Brain (organoid and tissue), 16 donors: ENCODE measurements at places on chromosomes 2 and 18. TPM values are rescaled to one million over a fixed set of nuclear protein-coding genes. Genes with fewer than 3 reads are reported as not detected.

DNA sequence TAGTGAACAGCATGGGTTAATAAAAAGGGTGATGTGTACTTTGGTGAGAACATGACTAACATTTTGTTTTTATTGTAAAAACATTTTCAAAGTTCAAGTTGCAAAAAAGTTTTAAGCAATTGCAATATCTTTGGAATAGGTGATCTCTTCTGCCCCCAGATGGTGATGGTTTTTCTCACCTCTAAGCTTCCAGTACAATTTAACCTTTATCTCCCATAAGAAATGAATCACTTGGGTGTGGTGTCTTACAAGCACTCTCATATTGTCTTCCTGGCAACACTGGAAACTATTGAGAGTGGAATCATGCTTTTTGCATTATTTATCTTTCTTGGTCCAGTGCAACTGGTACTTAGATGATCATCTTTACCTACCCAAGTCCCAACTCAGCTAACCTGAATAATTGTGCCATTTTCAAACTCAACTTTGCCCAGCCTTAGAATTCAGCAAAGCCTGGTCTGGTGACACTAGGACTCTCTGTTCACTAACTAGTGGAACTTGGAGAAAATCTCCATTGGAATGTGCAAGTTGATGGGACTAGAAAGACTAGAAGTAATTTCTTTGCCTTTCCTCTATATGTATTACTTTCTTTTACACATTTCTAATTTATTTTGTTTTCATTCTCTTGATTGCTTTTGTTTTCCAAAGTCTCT lies 964.7 kb upstream of the ZEB2 start:
- DNase-seq, result no peak

DNA sequence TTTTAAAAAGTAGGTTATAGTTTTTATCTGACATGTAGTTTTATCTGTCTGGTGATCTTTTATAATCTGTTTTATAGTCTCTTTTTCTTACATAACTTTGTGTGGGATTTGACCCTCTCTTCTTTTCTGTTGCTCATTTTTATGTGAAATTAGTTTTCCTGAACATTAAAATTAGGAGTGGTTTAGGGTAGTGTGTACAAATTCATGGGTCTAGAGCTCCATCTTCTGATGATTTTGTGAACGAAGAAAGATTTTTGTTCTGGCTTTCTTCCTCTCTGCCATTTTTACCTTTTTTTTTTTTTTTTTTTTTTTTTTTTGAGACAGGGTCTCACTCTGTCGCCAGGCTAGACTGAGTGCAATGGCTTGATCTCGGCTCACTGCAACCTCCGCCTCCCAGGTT lies 46.6 kb downstream of the SLC30A6 start:
- DNase-seq, result no peak

DNA sequence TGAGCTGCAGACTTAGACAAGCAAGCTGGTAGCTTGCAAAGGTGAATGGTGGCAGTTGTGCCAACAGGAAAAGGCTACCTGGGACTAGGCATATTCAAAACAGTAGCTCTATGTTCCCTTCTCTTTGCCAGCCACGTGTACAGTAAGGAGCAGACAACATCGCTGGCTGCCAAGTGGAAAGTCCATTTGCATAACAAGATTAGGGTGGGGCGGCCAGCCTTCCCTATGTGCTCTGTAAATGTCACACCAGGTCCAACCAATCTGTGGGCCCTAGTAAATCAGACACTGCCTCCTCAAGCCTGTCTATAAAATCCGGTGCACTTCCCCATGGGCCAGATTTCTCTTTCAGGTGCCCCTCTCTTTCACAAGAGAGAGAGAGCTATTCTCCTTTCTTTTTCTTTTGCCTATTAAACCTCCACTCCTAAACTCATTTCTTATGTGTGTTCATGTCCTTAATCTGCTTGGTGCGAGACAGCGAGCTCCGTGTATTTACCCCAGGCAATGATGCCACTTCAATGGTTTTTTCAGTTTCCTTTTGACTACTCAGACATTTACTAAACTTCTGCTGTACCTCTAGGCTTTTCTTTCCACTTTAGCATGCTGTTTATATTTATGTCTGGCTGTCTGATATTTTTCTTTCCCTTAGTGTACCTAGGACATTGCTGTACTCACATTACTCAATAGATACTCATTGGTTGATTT lies 297.4 kb upstream of the GCFC2 start:
- peak; percentile 48 for DNase-seq

GRCh38 chr2:61005736-61006135 lies 11.8 kb upstream of the PEX13 start:
- no peak for DNase-seq

DNA sequence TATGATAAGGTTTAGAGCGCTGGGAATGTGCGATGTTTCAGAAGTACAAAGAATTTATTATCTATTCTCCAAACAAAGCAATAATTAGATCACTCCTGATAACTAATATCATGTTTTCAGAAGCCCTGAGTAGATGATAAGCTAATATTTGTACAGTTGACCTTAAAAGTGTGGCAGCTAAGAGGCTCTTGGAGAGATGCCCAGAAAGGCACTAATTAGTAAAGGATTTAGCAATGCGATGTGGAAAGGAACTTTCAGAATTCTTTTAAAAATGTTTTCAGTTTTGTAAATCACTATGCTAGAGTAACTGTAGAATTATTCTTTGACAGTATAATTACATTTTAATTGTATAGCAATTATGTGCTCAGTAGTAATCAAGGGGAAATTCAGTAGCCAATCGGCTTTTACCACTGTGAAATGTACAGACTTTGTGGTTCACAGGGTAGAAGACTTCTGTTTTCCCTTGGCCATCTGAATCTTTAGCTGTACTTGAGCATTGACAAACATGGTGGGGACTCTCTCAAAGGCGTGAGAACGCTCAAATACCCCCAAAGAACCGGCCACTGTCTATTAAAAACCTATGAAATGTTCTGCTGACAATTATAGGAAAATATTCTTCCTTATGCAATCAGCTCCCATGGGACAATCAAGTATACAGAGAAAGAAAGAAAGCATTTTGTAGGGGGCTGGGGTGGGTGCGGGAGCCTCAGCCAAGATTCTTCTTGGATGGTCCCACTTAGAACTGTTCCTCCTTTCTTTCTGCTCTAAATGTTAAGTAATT lies 262.8 kb upstream of the AGAP1 start:
- peak; percentile 63 for DNase-seq

DNA sequence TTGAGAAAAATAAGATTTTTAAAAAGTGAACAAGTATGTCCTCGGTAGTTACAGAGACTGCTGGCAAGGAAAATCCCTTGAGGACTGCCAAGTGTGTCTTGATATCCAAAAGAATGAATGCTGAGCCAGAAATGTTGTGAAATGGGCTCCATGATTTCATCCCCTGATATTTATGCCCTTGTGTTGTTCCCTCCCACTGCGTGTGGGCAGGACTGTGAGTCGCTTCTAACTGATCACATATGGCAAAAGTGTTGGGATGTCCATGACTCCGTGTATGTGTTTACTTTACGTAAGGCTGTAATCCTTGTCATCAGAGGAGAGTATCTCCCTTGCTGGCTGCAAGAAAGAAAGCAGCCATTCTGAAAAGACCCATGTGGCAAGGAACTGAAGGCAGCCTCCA lies 285.1 kb downstream of the SS18 start:
- DNase-seq, result no peak

Gene ZEB2
- 28.2 TPM for polyA plus RNA-seq

GRCh38 chr2:111661286-111661940 lies 222.6 kb downstream of the ANAPC1 start:
- DNase-seq, result no peak

DNA sequence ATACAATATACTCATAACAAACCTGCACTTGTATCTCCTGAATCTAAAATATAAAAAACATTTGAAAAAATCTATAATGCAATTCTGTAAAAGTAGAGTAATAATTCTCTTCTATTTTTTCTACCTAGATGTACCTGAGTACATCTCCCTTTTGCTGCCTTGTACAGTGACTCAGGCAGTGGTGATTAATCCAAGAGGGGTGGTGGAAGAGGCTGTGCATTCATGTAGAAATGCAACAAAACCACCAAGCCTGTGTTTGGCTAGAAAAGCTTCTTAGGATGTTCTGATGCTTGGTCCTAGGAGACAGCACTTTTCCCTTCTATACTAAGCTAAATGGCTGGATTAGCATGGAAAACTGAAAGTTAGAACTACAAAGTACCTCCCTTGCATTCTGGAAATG lies 245.8 kb downstream of the DPP10 start:
- DNase-seq, result no peak

DNA sequence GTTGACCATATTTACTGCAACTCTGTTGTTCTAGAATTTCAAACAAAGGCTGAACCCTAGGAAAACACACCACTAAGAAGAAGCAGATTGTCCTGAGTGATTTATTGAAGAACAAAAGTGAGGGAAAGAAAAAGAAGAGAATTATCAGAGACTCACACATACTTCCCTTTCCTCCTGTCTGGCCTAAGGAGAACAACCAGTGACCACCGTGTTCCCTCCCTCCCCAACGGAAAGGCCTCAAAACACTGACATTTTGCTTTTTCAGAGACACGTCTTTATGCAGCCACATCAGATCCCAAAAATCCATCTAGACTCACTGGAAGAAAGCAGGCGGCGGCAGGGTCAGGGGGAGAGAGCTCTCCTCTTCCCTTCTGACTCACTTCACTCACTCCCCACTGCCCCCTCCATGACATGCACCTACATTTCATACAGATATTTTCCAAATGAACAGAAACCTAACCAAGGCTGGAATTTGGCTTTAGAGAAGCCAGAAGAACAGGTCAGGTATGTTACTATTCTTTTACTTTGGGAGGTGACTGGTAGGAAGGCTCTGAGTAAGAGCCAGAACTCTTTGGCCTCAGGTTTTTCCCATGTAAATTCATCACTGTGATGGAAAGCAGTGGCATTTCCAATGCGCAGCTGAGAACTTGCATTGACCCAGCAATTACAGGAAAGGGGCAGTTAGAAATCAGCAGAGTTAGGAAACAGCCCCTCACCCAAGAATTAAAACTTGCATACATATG lies 169.9 kb downstream of the BCL11A start:
- no peak for DNase-seq
